ENCODE measurements at places on chromosomes 3 and 15. TPM values are rescaled to one million over a fixed set of nuclear protein-coding genes. Genes with fewer than 3 reads are reported as not detected.

GRCh38 chr15:23897531-23897930, 210.4 kb upstream of the NDN start:
- DNase-seq: no peak

DNA sequence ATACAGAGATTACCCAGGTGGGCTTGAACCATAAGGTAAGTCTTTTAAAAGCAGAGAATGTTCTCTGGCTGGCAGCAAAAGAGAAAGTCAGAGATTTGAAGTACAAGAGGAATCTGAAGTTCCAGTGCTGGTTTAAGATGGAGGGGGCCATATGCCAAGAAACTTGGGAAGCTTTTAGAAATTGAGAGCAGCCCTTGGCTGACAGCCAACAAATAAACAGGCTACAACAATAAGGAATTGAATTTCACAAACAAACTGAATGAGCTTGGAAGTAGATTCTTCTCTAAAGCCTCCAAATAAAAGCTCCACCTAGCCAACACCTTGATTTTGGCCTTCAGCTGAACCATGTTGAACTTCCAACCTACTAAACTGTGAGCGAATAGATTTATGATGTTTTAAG, 85.7 kb downstream of the TRIM42 start:
- DNase-seq: no peak

- DNase-seq: peak; percentile 11
These were observed 4.6 kb upstream of the EPB42 start for GRCh38 chr15:43225201-43225949.

- no peak for DNase-seq
These were observed 176.5 kb upstream of the DPH6 start for GRCh38 chr15:35722501-35722900.

OXSR1 gene
- 34.7 TPM for polyA plus RNA-seq

GRCh38 chr3:69959581-69959980, 40.0 kb upstream of the SAMMSON start:
- DNase-seq: no peak

- DNase-seq: no peak
These were observed 506.2 kb upstream of the IL12A start for GRCh38 chr3:159482241-159482993.

DNA sequence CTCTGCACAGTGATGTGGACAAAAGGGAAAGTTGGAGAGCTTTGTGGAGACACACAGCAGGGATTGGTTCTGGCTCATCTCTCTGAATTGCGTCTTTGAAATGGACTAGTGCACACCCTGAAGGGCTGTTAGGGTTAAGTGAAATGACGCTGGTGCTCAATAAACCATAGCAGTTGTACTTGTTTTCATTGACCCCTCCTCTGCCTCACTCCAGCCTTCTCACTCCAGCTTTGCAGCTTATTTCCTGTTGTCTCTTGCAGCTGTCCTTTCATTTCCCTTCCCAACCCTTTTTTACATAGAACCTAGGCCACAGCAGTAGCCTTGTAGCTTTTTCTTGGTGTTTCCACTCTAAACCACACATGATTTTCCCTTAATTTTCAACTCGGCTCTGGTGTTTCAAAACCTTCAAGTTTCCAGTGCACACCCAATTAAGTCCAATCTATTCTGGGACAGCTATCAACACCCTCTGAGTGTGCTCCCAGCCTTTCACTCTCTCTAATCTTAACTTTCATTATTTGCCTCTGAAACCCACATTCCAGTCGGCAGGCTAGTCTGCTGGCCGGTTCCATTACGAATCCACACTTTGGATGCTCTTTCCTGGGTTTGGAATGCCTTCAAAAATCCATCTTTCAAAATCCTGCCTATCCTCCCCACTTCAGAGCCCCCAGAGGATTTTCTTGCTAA, 6.4 kb downstream of the C3orf52 start:
- DNase-seq: no peak

GRCh38 chr3:71803248-71803647, 18.3 kb upstream of the PROK2 start:
- DNase-seq: no peak

SCAANT1 gene
- not detected for polyA plus RNA-seq

SPESP1 gene
- polyA plus RNA-seq: 5.7 TPM

DNA sequence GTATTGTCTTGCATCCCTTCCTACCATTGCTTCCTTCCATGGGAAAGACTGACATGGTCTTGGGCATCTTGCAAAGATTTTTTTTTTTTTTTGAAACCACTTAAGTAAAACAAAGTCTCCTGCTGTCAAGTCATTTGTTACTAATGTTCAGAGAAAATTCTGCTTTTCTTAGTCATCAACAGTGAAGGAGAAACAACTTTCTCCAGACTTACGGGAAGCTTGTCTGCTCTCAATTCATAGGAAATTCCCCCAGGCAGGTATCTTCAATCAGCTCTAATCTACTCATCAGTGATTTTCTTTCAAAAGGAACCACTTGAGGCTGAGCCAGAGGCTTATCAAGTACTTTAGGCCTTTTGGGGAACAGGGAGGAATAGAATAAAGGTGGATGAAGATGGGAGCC, 15.9 kb upstream of the DRD3 start:
- DNase-seq: no peak

DNA sequence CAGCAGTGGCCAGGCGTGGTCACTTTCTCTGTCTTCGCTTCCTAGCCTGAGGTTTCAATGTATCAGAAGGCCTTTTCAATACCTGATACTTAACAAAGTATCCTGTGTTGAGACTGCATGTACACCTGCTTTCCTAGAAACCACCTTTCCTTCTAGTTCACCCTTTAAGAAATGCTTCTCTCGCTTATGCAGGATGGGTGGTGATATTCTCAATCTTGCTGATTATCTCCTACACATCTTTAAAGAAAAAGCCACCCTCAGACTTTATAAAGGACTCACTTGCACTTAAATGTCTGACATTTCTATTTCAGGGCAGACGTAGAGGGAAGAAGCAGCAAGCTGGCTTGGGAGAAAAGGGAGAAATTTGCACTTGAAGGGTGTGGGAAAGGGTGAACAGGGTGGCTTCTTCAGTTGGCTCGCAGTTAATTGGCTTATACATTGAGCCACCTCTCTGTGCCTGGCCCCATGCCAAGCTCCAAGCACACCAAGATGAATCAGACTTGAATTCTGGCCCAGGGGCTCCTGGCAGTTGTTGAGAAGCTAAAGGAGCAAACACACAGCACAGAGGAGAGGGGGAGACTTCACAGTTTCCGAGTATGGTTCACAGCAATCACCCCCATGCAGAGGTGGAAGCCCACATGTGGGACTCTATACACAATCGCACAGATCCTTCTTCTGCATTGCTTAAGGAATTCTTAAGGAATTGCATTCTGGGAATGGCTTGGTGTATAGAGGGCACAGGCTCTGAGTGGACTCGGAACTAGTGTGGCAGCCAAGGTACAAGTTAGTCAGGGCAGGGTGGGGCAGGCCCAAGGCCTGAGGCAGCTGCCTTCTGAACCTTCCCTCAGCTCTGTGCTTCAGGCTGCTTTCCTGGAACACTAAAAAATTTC, 1.3 kb downstream of the ARL6IP5 start:
- DNase-seq: peak; percentile 78

CCDC39 gene
- not detected for polyA plus RNA-seq

DNA sequence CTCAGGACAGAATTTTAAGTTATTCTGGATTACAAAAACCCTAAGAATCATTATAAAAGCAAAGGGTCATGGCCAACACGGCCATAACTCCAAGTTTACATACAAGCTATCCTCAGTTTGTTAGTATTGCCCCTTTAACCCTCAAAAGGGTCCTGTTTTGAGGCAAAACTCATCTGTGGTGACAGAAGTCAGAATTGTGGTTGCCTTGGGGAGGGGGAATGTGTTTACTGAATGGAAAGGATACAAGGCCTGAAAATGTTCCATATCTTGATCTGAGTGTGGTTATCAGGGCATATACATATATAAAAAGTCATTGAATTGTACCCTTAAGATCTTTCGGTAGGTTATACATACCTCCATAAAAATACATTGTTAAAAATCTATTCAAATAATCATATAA, 2.1 kb downstream of the SFMBT1 start:
- DNase-seq: no peak

C3orf49 gene
- polyA plus RNA-seq: not detected

DNA sequence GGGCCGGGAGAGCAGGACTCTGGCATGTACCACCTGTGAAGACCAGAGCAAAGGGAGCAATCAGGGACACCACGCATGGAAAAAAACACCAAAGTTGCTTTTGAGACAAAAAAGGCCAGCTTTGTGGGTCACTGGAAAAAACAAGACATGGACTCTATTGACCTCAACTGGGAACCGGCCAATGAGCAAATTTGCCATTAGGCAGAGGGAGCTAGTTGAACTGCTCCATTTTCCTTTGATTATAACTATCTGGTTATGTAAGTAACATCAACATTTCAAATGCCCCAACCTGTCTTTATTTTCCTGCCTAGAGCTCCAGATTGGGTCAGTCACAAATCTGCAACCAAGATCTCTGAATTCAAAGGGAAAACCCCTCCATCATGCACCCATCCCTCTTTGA, 86.0 kb downstream of the ZNF385D start:
- DNase-seq: no peak

DNA sequence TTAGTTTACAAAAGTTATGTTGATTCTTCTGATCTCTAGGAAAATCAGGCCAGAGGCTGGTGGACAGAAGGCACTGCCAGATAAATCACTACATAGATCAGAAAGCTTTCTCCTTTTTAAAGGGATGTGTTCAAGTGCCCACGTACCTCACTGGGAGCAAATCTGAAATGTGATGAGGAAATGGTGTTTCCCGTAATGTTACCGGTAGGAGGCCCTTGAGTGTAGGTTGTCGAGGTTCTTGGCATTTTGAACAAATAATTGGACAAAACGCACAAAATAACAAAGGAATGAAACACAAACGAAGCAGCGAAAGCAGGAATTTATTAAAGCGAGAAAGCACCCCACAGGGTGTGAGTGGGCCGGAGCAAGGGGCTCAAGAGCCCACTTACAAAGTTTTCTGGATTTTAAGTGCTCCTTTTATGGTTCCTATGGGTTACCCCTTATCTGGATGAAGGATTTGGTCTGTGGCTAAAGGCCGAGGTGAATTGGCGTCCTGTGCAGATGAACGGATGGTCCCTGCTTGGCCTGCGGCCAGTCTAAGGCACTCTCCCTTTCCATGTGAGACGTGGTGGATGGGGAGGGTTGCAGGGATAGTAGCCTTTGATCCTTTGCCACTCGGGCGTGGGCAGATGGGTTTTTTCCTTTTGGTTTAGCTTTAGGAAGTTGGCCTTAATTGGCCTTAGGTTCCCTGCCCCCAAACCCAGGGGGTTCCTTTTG, 1.0 kb downstream of the SNX1 start:
- no peak for DNase-seq

MEGF11 gene
- polyA plus RNA-seq: not detected

DNA sequence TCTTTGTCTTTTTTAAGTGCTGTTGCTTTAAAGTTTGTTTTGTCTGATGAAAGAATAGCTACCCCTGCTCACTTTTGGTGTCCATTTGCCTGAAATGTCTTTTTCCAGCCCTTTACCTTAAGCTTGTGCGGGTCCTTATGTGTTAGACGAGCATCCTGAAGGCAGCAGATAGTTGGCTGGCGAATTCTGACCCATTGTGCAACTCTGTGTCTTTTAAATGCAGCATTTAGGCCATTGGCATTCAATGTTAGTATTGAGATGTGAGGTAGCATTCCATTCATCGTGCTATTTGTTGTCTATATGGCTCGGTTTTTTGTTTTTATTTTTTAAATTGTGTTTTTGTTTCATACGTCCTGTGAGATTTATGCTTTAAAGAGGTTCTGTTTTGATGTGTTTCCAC, 55.0 kb downstream of the ZDHHC19 start:
- no peak for DNase-seq

DNA sequence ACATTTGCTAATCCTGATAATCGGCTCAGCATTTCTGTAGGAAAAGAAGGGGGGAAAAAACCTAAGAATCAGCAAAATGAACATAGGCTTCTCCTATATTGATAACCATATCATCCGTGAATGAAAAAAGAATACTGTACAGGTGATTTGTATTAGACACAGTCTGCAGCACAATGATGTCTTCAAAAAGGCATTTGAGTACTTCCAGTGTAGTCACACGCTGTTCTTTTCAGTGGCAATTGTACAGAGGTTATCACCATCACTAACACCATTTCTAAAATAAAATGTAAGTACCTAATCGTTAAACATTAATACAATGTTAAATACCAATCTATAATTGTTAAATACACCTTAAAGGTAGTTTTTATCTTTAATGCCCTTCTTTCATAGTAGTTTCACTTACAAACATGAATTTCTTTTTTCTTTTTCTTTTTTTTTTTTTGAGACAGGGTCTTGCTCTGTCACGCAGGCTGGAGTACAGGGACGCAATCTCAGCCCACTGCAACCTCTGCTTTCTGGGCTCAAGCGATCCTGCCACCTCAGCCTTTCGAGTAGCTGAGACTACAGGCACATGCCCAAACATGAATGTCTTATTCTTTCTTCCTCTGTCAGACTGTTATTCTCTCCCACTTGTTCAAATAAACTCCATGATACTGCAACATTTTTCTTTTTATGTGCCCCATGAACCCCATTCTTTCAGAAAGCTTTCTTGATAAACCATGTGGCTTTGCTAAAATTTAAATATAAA, 18.4 kb downstream of the GOLGB1 start:
- DNase-seq: no peak

- no peak for DNase-seq
These were observed 116.3 kb downstream of the MITF start for GRCh38 chr3:69855436-69856162.

TGM4 gene
- 0.12 TPM for polyA plus RNA-seq

- DNase-seq: no peak
These were observed 49.9 kb upstream of the ABI3BP start for GRCh38 chr3:101042996-101043686.

FBXO40 gene
- not detected for polyA plus RNA-seq

GRCh38 chr15:59587085-59587826, 24.3 kb upstream of the GCNT3 start:
- no peak for DNase-seq

IL17RB gene
- polyA plus RNA-seq: not detected
